ENCODE measurements at places on chromosomes 3 and 15.

DNA sequence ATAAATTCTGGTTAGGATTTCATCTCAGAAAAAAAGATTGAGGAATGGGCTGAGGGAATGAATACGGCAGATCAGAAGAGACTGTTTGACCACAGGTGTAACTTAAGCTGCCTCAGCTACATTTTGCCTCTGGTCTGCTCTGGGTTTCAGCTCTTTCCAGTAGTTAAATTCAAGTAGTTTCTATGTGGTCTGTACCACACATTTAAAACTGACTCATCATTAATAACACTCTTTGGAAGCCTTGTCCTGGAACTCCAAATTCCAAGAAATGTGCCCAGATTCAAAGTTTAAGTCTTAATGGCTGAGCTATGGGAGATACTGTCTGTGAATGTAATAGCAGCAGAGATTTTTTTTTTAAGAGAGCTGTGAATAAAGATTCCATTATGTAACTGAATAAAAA lies 133.1 kb upstream of the IGSF10 start:
- no peak for DNase-seq

DNA sequence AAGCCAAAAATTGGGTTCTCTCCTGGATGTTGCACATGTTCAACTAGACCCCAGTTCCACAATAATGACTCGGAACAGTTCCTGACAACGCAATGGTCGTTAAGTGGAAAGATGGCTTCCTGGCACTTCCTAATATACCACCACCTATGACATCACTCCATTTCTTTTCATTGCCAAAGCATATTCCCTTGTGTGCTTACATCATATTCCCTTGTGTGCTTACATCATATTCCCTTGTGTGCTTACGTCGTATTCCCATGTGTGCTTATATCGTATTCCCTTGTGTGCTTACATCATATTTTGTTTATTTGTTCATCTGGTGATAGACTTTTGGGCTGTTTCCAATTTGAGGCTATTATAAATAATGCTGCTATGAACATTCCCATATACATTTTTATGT lies 39.2 kb downstream of the TFRC start:
- no peak for DNase-seq

DNA sequence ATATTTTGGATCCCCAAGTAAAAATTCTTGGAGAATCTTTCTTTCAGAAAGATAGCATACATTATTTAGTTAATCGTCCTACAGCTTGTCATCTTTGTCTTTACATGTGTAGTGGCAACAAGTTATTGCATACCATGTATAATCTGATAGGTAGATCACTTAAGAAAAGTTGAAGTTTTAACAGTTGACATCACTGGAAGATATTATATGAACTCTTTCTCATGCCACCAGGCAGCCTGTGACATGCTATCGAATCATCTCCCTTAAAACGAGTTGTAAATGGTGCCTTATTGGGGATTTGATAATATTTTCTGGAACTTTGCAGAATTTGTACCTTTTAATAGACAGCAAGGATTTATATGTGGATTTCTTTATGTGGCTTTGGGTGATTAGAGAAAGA lies 8.7 kb downstream of the U2SURP start:
- no peak for DNase-seq

GRCh38 chr3:37582086-37582485 lies 279.6 kb upstream of the CTDSPL start:
- no peak for DNase-seq

- no peak for DNase-seq
Observed at GRCh38 chr3:25454005-25454927, 26.2 kb downstream of the RARB start.

GRCh38 chr15:100167884-100168375 lies 173.8 kb downstream of the ADAMTS17 start:
- no peak for DNase-seq

- DNase-seq: no peak
Observed at GRCh38 chr15:69947394-69947793, 150.3 kb downstream of the TLE3 start.

DNA sequence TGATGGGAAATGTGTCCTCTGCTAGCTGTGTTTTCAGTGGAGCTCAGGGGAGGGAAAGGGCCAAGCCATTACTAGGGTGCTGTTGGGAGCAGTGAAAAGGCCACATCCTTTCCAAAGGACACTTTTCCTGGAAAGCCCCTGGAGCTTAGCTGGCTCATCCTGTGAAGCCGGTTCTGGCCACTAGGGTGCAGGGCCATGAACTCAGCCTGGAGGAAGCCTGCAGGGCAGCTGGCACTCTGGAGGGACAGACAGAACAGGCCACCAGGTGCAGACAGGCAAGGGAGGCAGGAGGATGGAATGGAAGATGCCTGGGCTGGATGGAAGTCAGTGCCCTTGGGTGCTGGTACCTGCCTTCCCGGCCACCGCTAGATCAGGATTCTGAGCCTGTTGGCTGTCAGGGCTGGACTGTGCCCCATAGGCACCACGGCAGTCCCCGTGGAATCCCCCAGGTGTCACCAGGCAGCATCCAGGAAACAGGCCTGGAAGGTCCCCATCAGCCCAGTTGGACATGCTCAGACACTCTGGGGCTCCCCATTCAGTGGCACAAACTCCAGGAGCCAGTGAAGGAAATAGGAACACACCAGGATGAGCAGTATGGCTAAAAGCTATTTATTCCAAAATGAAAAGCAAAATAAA lies 76.2 kb upstream of the C2CD4B start:
- no peak for DNase-seq

DNA sequence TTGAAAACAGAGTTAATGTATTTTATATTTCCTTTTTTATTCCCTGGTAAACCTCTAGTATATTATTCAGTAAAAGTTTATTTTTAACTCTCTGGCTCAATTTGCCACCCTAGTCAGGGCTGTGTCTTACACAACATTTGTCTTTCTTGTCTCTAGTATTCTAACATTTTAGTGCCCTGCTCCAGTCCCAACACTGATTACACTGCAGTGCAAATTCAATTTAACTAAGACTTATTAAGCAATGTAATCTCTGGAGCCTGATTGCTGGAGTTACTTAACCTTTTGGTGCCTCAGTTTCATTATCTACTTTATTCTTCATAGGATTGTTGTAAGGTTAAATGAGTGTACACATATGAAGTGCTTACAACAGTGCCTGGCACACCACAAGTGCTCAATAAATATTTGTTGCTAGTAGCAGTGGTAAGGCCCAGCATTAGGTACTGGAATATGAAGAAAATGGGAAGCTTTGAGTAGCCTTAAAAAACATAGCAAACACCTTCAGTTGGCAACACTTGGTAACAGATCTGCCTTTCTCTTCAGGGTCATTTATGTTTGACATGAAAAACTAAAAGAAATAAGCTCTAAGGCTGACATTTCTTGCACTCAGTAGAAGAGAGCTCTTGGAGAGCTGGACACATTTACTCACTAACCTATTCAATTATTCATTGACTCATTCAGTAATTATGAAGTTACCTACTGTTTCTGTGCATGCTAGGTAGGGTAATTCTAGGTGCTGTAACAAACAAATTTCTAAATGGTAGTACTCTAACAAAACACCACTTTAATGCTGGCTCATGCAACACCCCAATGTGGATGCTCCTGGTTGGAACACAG lies 364.5 kb upstream of the EPHA3 start:
- no peak for DNase-seq

- no peak for DNase-seq
Observed at GRCh38 chr3:151445273-151446001, 15.4 kb downstream of the IGSF10 start.
